Liver (tissue), 10 donors: ENCODE measurements at places on chromosomes 2 and 18. TPM values are rescaled to one million over a fixed set of nuclear protein-coding genes. Genes with fewer than 3 reads are reported as not detected.
A peak's percentile ranks its signal among the peaks of the same experiment; 100 is the strongest.

Gene MAL
- 0.51 TPM for polyA plus RNA-seq

Gene C2orf15
- polyA plus RNA-seq: 0.25 TPM

Gene PIKFYVE
- 3.5 TPM for polyA plus RNA-seq

Gene SKA1
- polyA plus RNA-seq: 0.81 TPM

Gene AKAIN1
- polyA plus RNA-seq: not detected

Gene ABHD3
- polyA plus RNA-seq: 20.0 TPM

GRCh38 chr2:132430895-132431294, 14.3 kb downstream of the GPR39 start:
- H3K4me3 ChIP-seq: no peak overlapping the region
- H3K36me3 ChIP-seq: no peaks in the 10 kb centered on the region
- DNase-seq: no peak
- peaks cover 8% of the 10 kb centered on the region for H3K4me1 ChIP-seq
- H3K27ac ChIP-seq: no peak overlapping the region

- H3K36me3 ChIP-seq: no peaks in the 10 kb centered on the region
- H3K27ac ChIP-seq: no peak overlapping the region
- H3K27me3 ChIP-seq: no peaks in the 10 kb centered on the region
Observed at GRCh38 chr2:108271691-108272253, 16.9 kb upstream of the SULT1C2 start.

GRCh38 chr2:152222975-152223637, 47.5 kb upstream of the STAM2 start:
- H3K4me3 ChIP-seq: no peak overlapping the region
- H3K36me3 ChIP-seq: no peaks in the 10 kb centered on the region
- H3K4me1 ChIP-seq: peaks cover 3% of the 10 kb centered on the region
- peak; percentile 44 for DNase-seq
- no peaks in the 10 kb centered on the region for H3K27me3 ChIP-seq

DNA sequence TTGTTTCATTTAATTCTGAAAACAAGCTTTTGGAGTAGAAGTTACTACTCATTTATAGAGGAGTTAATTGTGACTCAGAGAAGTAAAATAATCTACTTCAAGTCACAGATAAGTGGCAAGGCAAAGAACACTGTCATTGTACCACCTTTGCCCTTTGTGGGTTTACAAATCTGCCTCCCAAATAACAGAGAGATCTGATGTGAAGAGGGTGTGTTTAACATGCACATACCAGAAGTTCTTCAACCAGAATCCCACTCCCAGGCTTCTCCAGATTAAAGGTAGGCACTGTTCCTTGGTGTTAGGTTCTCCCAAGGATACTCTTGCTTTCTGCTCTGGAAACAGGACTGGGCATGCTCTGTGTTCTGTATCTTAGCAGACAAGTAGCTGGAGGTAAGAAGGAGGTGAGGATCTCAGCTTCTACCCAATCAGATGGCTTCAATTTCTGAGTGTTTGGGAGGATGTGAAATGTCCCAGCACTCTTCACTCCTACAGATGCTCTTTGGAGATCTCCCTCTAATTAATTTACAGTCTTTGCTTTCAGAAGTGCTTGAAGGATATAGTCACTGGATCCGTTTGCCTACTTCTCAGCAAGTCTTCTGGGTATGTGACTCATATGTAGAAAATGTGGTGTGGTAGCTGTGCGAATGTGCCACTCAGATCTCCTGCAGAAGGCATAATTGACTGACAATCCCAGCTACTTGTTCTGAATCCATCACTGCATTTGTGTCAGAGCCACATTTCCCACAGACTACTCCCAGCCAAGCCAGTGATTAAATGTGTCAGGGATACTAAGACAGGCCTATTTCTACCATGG, 111.1 kb downstream of the KLHL14 start:
- no peak for DNase-seq
- H3K27ac ChIP-seq: no peak overlapping the region
- H3K27me3 ChIP-seq: no peaks in the 10 kb centered on the region
- no peaks in the 10 kb centered on the region for H3K36me3 ChIP-seq

- H3K4me3 ChIP-seq: no peak overlapping the region
- no peak for DNase-seq
- H3K36me3 ChIP-seq: no peaks in the 10 kb centered on the region
- H3K27ac ChIP-seq: no peak overlapping the region
Observed at GRCh38 chr2:18792684-18793083, 203.3 kb upstream of the NT5C1B start.

DNA sequence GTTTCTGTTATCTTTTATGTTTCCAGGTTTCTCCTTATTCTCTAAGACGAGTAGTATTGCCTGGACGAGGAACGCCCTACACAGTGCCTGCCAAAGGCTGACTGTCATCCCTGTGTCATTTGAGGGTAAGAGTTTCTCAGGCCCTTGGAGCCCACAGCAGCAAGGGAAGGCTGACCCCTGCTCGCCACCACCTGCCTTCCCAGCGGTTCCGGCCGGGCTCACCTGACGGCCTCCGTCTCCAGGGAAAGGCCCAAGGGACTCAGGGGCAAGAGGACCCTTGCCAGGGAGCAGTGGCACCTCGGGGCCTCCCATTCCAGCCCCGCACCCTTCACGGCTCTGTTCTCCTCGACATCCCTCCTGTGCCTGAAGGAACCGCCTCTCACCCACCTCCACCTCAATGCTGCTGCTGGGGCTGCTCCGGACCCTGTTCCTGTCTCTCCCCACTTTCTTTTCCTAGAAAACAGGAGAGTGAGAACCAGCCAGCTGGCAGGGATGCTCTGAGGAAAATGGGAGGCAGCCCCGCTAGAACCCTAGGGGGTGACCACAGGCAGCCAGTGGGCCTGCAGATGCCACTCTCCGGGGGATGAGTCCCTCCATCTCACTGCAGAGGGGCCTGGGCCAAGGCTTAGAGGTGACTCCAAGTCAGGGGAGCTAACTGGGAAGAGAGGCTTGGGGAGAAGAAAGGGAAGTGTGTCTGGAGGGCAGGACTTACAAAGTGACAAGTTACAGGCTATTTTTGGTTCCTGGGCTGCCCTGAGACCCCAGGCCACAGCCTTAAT, 1.9 kb downstream of the LIMS2 start:
- H3K27ac ChIP-seq: peak overlapping the region; percentile 31
- DNase-seq: no peak
- H3K27me3 ChIP-seq: no peaks in the 10 kb centered on the region
- peak overlapping the region; percentile 85 for H3K4me3 ChIP-seq
- no peaks in the 10 kb centered on the region for H3K36me3 ChIP-seq

DNA sequence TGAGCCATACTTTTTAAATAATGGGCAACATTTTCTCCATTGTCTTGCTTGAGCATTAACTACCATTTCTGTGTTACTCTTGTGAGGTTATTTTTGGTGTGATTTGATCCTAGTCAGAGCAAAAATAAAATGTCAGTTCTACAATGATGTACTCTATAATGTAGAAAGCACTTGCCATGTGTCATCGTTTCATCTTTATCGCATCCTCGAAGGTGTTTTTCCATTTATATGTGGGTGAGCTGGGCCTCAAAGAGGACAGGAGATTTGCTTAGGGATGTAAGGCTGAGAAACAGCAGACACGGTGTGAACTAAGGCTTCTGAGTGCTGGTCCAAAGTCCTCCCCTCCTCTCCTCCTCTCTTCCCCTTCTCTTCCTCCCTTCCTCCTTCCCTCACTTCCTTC, 199.8 kb downstream of the FAM210A start:
- DNase-seq: no peak
- H3K36me3 ChIP-seq: no peaks in the 10 kb centered on the region
- H3K4me1 ChIP-seq: peaks cover 5% of the 10 kb centered on the region
- no peaks in the 10 kb centered on the region for H3K27me3 ChIP-seq

- H3K36me3 ChIP-seq: peaks cover 2% of the 10 kb centered on the region
- H3K27ac ChIP-seq: no peak overlapping the region
- H3K4me1 ChIP-seq: no peaks in the 10 kb centered on the region
- no peaks in the 10 kb centered on the region for H3K27me3 ChIP-seq
- DNase-seq: no peak
Observed at GRCh38 chr2:37211939-37212338, 15.6 kb downstream of the CEBPZOS start.

DNA sequence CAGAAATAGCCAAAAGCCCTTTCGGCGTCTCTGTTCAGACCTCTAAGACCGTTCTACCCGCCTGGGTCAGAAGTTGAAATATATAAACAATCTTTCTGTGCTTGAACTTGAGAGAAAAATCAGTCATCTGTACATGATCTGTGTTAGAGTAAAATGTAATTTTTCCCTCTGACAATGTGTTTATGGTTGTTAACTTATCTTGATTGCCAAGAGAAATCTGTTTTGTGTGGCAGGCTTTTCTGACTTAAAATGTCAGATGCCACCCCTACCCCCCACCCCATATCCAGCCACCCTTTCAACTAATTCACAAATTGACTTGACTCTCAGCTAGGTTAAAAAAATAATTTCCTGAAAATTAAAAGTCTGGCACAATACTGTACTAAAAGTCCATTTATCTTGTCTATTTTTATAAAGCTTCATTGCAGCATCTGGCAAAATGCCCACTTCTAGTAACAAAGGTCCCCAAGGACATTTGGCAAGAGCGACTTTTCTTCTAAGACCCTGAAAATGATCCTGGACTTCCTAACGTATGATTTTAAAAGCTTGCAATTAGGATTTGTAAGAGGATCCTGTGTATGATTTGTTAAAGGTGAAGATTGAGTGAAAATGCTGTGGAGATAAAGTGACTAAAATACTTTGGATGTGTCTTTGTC, 304.2 kb downstream of the EPHA4 start:
- DNase-seq: no peak
- no peak overlapping the region for H3K4me3 ChIP-seq
- no peaks in the 10 kb centered on the region for H3K27me3 ChIP-seq
- H3K36me3 ChIP-seq: no peaks in the 10 kb centered on the region
- H3K4me1 ChIP-seq: no peaks in the 10 kb centered on the region

GRCh38 chr2:48026865-48027264, 120.6 kb upstream of the FBXO11 start:
- H3K27me3 ChIP-seq: no peaks in the 10 kb centered on the region
- H3K4me1 ChIP-seq: no peaks in the 10 kb centered on the region
- no peak for DNase-seq
- no peak overlapping the region for H3K27ac ChIP-seq
